ENCODE measurements at places on chromosomes 4 and X.

GRCh38 chrX:88940904-88941303, 193.9 kb downstream of the CPXCR1 start:
- DNase-seq: no peak

DNA sequence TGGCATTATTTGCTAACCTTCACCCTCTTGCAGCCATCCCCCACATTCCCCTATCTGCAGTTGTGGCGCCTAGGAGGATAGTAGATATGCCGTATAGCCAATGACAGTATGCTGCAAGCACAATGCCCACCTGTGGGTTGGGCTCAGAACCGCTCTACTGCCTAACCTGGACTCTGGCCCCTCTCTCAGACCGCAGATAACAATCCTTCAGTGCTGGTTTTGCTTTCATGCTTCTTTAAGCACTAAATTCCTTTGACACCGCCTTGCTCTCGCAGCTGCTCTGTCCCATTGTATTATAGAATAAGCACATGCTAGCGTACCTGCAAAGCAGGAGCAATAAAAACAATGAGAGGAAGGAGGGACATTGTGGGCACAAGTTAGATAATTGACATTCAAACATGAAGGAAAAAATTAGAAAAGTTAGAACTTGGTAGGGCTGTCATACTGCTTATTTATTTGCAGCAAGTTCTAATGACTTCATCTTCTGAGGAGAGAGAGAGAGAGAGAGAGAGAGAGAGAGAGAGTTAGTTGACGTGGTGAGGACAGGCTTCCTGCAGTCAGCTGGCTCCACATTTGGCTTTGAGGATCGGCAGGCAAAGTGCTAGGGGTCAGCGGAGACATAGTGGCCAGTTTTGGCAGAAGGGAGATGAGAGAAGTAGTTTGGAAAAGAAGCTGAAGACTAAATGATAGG, 55.8 kb downstream of the WWC2 start:
- peak; percentile 73 for DNase-seq

DNA sequence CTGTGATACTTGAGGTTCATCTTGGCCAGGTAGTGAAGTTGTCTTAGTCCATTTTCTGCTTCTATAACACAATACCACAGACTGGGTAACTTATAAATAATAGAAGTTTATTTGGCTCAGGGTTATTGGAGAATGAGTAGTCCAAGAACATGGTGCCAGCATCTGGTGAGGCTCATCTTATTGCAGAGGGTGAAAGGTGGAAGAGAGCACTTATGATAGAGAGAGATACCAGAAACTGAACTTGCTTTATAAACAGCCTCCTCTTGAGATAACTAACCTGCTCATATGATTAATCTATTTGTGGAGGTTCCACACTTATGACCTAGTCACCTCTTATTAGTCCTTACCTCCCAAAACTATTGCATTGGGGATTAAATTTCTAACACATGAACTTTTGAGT, 1.6 kb downstream of the C4orf51 start:
- DNase-seq: peak; percentile 17

- no peak for DNase-seq
Measured at GRCh38 chr4:174946246-174946645, 28.1 kb downstream of the ADAM29 start.

GRCh38 chrX:74009041-74009440, 294.9 kb upstream of the ZCCHC13 start:
- no peak for DNase-seq

GRCh38 chr4:186669159-186669731, 54.4 kb downstream of the FAT1 start:
- DNase-seq: peak; percentile 38
